Naive thymus-derived CD4-positive, alpha-beta T cell (primary cell): ENCODE measurements at places on chromosomes 12 and 14. TPM values are rescaled to one million over a fixed set of nuclear protein-coding genes. Genes with fewer than 3 reads are reported as not detected.

TCL1B gene
- polyA plus RNA-seq: not detected

GRCh38 chr14:28767853-28768741, 1.5 kb downstream of the FOXG1 start:
- no peak for DNase-seq
- H3K4me3 ChIP-seq: no peak overlapping the region
- H3K36me3 ChIP-seq: no peaks in the 10 kb centered on the region
- peaks cover 3% of the 10 kb centered on the region for H3K27me3 ChIP-seq

DNA sequence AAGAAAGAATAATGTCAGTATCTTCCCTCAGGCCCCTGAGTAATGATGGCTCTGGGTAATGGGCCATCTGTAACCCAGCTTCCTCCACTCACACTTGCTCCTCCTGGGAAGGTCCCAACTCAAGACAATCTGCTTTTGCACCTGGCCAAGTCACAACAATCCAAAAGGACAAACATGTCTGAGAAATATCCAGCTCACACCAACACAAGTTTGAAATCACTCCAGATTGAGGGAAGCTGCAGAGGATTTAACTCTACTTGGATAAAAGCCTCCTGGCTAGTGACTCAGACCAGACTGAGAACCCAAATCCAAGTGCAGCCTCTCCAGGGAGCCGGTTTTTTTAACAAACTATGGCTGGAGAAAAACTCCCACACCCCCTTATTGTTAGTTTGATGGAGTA, 34.2 kb downstream of the RTRAF start:
- no peak overlapping the region for H3K4me3 ChIP-seq
- no peaks in the 10 kb centered on the region for H3K36me3 ChIP-seq
- no peaks in the 10 kb centered on the region for H3K27me3 ChIP-seq
- H3K4me1 ChIP-seq: peaks cover 14% of the 10 kb centered on the region
- H3K27ac ChIP-seq: no peak overlapping the region
- no peak for DNase-seq

ASB2 gene
- not detected for polyA plus RNA-seq

DNA sequence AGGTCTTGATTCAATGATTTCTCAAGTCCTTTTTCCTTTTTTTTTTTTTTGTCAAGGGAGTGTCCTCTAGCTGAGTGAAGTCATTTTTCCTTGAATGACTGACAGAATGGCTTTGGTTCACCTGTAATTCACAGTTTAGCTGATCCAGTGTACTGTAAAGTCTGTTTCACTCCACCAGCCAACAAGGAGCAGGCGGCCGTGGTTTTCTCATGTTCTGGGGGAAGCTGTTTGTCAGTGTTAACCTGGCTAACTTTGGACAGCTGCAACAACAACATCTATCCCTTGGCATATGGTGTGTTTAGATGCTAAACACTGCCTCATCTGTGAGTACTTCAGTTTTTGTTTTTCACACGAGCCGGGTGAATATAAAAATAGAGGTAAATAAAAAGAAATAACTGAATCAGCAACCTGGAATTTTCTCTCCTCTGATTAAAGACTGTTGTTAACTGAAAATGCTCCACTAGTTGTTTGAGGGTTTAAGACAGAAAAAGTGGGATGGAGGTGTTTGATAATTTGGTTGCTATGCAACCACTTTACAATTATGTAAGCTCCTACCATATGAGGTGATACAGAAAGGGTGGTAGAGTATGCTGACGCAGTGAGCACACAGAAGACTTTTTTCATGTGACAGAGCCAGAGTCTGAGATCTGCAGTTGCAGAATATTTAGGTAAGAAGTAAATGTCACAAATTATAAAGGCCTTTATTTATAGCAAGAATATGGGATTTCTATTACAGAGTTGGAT, 50.3 kb upstream of the SLC2A13 start:
- H3K36me3 ChIP-seq: no peaks in the 10 kb centered on the region
- no peaks in the 10 kb centered on the region for H3K27me3 ChIP-seq
- no peak for DNase-seq
- no peak overlapping the region for H3K27ac ChIP-seq
- H3K4me3 ChIP-seq: no peak overlapping the region

DNA sequence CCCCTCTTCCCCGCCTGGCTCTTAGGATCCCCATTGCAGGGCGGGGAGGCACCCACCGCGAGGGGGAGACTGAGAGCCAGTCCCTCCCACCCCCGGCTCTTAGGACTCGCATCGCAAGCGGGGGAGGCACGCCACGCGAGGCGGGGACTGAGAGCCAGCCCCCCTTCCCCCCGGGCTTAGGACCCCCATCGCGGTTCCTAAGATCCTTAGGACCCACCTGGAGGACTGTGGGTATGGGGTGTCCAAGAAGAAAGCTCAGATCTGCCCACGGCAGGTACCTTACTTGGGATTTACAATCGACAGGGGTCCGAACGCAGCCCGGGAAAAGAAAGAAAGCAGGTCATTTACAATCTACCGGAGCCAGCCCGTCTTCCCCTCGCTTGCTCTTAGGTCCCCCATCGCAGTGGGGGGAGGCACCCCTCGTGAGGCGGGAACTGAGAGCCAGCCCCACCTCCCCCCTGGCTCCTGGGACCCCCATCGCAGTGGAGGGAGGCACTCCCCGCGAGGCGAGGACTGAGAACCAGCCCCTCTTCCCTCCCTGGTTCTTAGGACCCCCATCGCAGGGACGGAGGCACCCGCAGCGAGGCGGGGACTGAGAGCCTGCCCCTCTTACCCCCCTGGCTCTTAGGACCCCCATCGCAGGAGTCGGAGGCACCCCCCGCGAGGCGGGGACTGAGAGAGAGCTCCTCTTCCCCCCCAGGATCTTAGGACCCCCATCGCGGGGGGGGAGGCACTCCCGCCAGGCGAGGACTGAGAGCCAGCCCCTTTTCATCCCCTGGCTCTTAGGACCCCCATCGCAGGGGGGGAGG, 43.7 kb downstream of the DDX11 start:
- H3K27ac ChIP-seq: peak overlapping the region; percentile 14
- H3K4me3 ChIP-seq: peak overlapping the region; percentile 71
- H3K27me3 ChIP-seq: peaks cover 7% of the 10 kb centered on the region
- DNase-seq: peak; percentile 61
- H3K4me1 ChIP-seq: peaks cover 18% of the 10 kb centered on the region

ATF7IP gene
- 124 TPM for polyA plus RNA-seq

DNA sequence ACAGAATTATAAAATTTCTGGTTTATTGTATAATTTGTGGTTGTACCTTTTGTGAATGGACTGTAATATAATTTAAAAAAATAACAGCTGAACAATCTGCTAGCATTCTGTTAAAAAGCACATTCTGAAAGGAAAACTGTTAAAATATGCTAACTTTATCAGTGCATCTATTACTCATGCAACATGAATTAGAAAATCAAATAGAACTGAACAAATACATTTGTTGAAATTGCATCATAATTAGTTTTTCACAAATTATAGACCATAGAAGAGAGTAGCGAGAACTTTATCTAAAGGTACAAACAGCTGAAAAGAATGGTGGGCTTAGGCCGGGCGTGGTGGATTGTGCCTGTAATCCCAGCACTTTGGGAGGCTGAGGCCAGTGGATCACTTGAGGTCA, 33.0 kb downstream of the PTPN21 start:
- no peaks in the 10 kb centered on the region for H3K36me3 ChIP-seq
- no peak overlapping the region for H3K4me3 ChIP-seq
- no peaks in the 10 kb centered on the region for H3K27me3 ChIP-seq
- H3K4me1 ChIP-seq: no peaks in the 10 kb centered on the region

DNA sequence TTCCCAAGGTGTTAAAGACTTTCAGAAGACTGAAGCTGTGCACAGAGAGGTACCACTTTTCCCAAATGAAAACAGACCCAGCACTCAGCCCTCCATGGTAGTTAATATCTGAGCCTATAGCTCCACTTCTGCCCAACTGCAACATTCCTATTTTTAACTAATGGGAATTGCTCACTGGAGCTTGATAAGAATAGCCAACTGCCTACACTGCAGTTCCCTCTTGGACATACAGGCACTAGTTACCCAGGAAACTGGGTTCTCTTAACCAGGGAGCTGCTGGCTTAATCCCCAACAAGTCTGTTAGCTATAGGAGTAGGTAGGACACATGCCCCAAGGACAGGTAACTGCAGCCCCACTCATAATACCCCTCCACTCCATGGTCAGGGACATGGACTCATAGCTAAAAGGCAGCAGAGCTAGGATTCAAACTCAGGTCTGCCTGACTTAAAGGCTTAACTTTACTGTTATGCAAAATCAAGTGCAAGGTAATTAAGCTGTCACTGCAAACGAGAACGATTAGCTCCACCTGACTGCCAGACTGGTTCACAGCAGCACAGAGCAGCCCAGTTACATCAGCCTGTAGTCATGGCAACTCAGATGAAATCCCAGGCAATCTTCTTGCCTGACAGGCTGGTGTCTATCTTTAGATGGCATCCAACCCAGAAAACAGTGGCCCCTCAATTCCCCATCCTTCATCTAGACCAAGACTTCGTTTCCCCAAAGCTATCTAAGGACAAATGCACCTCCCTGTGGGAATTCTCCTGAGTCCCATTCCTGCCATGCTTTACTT, 77.1 kb upstream of the ACTN1 start:
- no peaks in the 10 kb centered on the region for H3K4me1 ChIP-seq
- H3K27me3 ChIP-seq: no peaks in the 10 kb centered on the region
- no peak overlapping the region for H3K27ac ChIP-seq
- DNase-seq: no peak

- H3K27me3 ChIP-seq: no peaks in the 10 kb centered on the region
- no peaks in the 10 kb centered on the region for H3K36me3 ChIP-seq
- no peaks in the 10 kb centered on the region for H3K4me1 ChIP-seq
- no peak for DNase-seq
- no peak overlapping the region for H3K27ac ChIP-seq
Measured at GRCh38 chr12:77940567-77940966, 109.9 kb downstream of the NAV3 start.

DNA sequence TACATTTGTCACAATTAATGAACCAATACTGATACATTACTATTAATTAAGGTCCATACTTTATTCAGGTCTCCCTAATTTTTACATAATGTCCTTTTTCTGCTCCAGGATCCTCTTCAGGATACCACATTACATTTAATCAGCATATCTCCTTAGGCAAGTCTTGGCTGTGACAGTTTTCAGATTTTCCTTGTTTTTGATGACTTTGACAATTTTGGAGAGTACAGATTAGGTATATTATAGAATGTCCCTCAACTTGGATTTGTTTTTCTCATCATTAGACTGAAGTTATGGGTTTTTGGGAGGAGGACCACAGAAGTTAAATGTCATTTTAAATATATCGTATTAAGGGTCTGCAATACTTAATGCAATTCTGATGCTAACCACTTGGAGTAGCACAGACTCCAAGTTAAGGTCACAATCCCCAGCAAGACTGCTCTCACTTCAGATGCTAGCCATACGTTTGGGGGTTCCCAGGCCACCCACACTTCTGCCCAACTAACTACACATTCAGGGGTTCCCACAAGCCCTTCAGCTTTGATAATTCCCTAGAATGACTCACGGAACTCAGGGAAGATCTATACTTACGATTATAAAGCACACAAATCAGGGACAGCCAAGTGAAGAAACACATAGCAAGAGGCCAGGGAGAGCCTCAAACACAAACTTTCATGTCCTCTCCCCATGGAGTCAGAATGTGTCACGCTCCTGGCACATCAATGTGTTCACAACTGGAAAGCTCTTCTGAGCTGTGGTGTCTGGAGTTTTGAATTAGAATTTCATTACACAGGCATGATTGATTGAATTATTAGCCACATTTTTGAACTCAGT, 17.0 kb upstream of the NUBPL start:
- H3K27ac ChIP-seq: no peak overlapping the region
- DNase-seq: no peak
- no peaks in the 10 kb centered on the region for H3K27me3 ChIP-seq
- no peak overlapping the region for H3K4me3 ChIP-seq

DNA sequence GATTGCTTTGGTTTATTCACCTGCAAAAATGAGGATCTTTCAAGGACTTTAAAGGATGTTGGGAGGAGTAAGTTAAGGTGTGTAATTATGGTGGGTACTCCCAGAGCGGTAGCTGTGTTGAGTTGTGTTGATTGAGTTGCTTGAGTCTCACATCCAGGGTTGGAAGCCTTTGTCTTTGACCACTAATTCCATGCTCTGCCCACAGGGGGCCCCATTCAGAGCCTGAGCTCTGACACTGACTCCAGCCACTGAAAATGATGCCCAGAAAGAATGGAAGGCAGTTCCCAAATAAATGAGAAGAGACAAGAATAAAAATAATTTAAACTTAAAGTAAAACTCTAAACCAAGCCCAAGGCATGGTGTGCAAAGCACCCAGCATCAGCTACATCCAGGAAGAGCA, 237.4 kb upstream of the PWP1 start:
- no peak for DNase-seq
- no peaks in the 10 kb centered on the region for H3K4me1 ChIP-seq
- H3K27ac ChIP-seq: no peak overlapping the region
- H3K4me3 ChIP-seq: no peak overlapping the region
- H3K27me3 ChIP-seq: no peaks in the 10 kb centered on the region
- H3K36me3 ChIP-seq: no peaks in the 10 kb centered on the region

DNA sequence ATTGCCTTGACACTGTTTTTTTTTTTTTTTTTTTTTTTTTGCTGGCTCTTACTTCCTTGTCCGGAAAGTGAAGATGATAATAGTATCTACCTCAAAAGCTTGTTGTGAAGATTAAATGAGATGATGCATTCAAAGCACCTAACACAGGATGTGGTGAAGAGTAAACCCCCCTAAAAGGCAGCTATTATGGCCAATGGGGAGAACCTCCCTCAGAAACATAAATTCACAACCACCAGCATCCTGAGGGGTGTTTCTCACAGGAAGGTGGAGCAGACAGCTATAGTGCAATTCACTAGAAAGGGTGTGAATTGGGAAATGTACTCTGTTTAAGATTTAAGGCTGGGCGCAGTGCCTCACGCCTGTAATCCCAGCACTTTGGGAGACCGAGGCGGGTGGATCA, 85.4 kb upstream of the CRY1 start:
- H3K4me3 ChIP-seq: no peak overlapping the region
- no peaks in the 10 kb centered on the region for H3K27me3 ChIP-seq
- H3K36me3 ChIP-seq: no peaks in the 10 kb centered on the region
- no peaks in the 10 kb centered on the region for H3K4me1 ChIP-seq

DNA sequence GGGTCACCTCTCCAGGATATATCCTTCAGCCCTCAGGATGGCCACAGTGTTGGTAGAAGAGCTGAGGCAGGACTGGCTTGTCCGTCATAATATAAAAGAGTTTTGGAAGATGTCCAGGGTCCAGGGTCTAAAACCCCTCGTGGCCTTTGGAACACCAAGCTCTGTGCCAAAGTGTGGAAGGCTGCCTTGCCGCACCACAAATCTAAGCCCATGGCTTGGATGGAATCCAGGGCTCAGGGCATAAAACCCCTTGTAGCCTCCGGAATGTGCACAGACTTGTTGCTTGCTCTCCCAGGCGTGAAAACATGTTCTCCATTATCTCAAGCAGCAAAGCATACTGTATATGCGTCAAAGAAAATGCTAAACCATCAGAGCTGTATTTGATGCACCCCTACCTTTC, 46.7 kb downstream of the TNFAIP2 start:
- no peaks in the 10 kb centered on the region for H3K27me3 ChIP-seq
- H3K4me1 ChIP-seq: no peaks in the 10 kb centered on the region
- DNase-seq: no peak
- no peak overlapping the region for H3K4me3 ChIP-seq

DNA sequence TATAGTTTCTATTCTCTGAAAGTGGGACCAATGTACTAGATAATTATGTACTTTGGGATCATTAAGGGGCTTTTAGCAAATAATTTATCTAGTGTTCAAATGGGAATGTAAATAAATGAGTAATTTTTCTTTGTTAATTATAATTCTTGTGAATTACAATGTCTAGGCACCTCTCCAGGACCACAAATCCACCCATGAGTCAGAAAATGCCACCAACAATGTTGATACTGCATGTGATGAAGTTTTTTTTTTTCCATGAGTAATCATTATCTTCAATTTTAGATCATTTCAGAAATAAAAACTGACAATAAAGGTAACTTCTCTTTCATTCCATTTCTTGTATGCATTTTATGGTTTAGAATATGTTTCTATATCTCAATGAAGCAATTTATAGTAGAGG, 470.3 kb downstream of the VRK1 start:
- H3K27me3 ChIP-seq: no peaks in the 10 kb centered on the region
- no peak overlapping the region for H3K27ac ChIP-seq
- no peak overlapping the region for H3K4me3 ChIP-seq
- DNase-seq: no peak

FOXN3 gene
- 156 TPM for polyA plus RNA-seq
